ENCODE measurements at places on chromosomes 7 and 10.

- DNase-seq = no peak
Measured at GRCh38 chr7:4113976-4114375, 568.1 kb upstream of the FOXK1 start.

GRCh38 chr10:13852872-13853271 is 266.1 kb downstream of the PRPF18 start:
- DNase-seq = no peak

DNA sequence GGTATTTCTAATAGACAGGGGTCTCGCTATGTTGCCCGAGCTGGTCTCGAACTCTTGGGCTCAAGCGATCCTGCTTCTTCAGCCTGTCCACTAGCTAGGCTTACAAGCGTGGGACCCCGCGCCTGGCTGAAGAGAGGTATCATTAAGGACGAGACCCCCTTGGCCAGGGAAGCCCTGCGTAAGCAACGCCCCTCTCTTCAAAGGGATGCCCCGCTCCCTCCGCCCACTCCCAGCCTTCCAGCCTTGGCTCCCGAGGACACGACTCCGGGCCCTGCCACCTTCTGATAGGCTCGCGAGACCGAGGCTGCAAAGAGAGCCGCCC is 220 bp upstream of the ZKSCAN5 start:
- DNase-seq = no peak

- DNase-seq = peak; percentile 35
Measured at GRCh38 chr10:97117372-97117771, 68.4 kb downstream of the SLIT1 start.

Data from HT1080 (cell line).